ENCODE measurements at places on chromosomes 3 and 15.

DNA sequence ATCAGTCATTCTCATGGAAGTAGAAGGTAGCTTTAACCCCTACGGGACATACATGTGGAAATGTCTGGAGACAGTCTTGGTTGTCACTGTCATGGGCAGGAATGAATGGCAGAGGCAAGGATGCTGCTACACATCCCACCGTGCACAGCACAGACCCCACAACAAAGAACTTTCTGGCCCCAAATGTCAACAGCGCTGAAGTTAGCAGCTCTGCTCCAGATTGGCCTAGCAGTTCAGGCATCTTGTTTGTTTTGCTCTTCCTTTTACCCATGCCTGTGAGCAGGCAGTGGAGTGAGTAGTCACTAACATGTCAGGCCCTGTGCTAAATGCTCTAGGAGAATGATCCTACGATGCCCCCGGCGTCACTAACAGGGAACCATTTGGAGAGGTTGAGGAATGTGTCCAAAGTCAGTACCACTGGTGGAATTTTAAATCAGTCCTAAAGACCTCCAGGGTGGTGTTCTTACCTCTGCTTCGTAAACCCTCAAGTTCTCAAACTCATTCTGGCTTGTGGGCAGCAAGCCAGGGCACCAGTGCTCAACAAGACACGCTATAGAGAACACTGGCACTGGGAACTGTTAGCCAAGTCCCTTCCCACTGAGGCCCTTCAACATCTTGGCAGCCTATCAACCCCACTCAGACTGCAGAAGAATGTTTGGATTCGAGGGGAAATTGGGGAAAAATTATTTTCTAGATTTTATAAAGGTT is 142.2 kb downstream of the FOXP1 start:
- peak; percentile 57 for DNase-seq

DNA sequence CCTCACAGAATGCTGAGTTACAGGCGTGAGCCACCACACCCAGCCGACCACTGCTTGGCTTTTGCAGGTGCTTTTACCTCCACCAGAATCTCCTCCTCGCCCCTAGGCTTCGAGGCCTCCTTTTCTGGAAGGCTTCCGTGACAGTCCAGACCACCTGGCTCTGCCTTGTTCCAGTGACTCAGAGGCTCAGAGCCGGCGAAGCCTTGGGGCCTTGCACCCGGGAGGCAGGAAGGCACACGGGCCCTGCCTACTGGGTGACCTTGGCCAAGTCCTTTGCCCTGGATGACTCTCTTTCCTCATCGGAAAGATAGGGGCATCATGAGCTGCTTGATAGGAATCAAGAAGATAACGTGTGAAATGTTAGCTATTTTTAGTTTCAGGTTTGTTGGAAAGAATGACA is 31.3 kb upstream of the FURIN start:
- DNase-seq, result no peak

GRCh38 chr3:55343486-55344357 is 143.4 kb downstream of the WNT5A start:
- DNase-seq, result no peak

DNA sequence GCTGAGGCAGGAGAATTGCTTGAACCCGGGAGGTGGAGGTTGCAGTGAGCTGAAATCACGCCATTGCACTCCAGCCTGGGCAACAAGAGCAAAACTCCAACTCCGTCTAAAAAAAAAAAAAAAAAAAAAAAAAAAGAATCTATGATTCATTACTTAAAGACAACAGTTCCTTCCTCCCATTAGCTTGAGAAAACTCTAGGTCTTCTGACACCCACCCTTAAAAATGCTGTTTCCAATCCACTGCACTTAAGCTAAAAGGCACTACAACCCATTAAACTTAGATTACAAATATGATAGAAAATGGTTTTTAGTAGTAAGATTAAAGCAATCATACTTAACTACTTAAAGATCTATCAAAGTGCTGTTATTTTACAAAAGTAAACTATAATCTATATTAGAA is 40.0 kb upstream of the BHLHE40 start:
- DNase-seq, result no peak

- DNase-seq, result no peak
Observed at GRCh38 chr3:9384141-9384828, 13.1 kb upstream of the SETD5 start.

- no peak for DNase-seq
Observed at GRCh38 chr15:91099995-91100813, at the start of gene SV2B. SV2B (plus strand) TSS chr15:91100257; CDS start chr15:91226264, 126,007 bp downstream.

GRCh38 chr15:40756938-40757337 is 1.9 kb upstream of the RMDN3 start:
- no peak for DNase-seq

DNA sequence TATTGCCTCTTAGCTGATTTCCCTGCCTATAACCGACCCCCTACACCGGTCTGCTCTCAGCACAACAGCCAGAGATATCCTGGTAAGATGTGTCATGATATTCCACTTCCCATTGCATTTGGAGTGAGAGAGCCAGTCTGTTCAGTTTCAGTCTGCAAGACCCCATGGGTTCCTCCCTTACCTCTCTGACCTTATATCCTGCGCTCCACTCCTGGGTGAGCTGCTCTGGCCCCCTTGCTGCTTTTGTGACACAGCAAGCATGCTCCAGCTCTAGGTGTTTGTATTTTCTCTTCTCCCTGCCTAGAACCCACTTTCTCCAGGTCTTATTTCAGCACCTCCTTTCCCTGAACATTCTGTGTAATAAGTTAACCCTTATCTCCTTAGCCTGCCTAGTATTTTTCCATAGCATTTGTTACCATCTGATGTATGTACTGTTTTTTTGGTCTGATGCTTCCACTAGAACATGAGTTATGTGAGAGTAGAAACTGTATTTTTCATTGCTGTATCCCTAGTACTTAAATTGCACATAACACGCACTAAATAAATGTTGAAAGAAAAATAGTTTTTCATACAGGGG is 44.2 kb downstream of the CMTM8 start:
- DNase-seq, result no peak

DNA sequence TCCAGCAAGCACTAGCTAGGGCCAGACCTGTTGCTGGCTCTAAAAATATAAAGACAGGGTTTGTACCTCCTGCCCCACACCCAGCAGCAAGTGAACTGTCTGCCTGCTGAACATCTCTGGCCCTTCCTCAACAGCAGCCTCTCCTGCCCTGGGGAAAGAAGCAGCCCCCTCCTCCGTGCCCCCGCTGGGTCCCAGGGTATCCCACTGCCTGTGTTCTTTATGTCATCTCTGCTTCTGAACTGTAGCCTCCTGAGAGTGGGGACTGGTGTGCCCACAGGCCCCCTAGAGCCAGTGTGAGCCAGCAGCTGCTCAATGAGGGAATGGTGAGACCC is 54.5 kb downstream of the ACAD9 start:
- no peak for DNase-seq

All from DMS79 treated with DMSO at 0.1 percent for 48 hours (cell line).